NCI-H1694 treated with DMSO at 0.1 percent for 48 hours (cell line): ENCODE measurements at places on chromosomes 12 and 14.

DNA sequence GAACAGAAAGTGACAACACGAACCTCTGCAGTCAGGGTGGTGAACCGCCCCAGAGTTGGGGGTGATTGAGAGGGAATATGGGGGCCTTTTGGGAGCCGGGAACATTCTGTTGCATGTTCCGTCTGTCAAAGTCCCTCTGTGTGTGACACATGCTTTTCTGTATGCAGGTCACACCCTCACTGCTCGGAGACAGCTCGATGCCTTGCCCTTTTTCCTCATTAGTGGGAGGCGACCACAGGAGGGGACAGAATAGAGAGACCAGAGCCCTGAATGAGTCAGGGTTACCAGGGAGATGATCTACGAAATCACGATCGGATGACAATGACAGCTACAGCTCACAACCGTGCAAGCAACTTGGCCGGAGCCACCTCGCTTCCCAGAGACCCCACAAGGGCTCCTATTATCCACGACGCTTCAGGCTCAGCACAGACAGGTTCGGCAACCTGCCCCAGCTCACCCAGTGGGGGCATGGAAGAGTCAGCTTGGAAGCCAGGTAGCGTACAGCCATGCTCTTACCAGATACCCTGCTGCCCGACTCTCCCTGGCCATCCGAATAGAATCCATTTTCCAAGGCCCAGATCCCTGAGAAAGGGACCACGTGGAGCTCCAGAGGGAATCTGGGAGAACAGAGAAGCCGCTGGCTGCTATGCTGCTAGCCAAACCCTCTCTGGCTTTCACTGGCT, 38.8 kb downstream of the TESC start:
- no peak for DNase-seq

- no peak for DNase-seq
These were observed 142.5 kb downstream of the DPY19L2 start for GRCh38 chr12:63525831-63526230.

DNA sequence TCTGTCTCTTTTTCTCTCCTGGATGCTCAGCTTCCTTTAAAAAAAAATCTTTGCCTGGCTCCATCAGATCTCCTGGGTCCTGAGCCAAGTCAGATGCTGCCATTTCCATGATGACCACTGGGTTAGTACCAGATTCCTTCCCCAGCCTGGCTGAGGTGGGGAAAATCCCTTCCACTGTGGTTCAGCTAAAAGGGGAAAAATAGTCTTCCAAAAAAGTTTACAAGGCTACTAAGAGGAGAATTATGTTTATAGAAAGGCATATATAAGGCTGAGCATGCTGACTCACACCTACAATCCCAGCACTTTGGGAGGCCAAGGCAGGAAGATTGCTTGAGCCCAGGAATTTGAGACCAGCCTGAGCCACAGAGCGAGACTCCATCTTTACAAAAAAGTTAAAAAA, 28.4 kb upstream of the GAS2L3 start:
- no peak for DNase-seq

DNA sequence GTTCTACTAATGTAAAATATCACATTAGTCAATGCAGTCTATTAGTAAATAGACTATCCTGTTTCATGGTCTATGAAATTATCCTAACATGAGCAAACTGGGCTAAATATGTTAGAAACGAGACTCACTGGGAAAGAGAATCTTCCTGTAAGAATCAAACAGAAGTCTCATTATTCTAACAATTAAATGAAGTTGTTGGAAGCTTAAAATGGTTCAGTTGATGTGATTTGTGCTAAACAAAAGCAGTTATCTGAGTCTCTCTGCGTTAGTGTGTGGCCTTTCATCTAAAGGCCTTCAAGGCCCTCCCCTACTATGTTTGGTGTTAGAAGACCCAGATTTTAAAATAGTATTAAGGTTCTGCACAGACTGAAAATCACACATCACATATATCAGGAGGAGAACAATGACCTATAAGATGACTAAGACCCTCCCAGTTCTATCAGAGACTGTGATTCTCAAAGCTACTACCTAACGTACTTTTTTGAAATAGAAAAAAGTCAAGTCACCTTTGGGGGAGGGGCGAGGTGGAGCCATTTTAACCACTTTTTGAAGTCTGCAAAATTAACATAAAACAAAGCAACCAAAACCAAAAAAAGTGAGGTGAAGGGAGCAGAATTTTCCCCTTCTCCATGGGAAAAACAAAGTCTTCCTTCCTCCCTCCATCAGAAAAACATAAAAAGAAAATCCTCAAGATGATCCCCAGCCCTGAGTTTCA, 82.3 kb downstream of the DENND5B start:
- no peak for DNase-seq

DNA sequence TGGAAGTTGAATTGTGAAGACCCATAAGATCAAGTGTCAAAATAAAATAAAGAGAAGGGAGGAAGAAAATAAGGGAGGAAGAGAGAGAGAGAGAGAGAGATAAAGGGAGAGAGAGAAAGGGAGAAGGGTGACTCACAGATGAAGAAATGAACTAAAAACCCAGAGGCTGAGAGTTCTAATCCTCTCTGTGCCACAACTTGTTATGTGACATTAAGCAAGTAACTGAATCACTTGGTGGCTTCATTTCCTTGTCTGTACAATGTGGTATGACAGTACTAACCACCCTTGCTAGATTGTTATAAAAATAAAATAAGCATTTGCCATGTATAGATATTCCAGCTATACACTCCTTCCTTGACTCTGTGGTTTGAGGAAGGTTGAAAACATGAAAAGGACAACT, 189.0 kb upstream of the FRMD6 start:
- no peak for DNase-seq

DNA sequence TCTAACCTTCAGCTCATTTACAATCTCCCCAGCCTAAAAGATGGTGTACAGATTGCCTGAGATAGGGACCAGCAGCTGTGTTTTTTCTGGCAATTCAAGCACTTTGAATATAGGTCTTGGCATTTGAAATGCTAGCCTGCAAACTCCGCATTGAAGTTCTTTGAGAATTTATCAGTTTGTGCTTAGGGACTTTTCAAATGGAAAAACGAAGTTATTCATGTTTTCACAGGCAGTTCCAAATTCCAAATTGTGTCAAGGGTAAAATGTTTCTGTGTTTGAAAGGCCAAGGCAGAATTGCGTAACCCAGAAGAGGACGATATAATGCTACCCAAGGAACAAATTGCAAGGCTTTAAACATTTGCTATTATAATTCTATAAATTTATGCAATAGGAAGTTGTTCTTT, 168.9 kb upstream of the RASSF8 start:
- no peak for DNase-seq

DNA sequence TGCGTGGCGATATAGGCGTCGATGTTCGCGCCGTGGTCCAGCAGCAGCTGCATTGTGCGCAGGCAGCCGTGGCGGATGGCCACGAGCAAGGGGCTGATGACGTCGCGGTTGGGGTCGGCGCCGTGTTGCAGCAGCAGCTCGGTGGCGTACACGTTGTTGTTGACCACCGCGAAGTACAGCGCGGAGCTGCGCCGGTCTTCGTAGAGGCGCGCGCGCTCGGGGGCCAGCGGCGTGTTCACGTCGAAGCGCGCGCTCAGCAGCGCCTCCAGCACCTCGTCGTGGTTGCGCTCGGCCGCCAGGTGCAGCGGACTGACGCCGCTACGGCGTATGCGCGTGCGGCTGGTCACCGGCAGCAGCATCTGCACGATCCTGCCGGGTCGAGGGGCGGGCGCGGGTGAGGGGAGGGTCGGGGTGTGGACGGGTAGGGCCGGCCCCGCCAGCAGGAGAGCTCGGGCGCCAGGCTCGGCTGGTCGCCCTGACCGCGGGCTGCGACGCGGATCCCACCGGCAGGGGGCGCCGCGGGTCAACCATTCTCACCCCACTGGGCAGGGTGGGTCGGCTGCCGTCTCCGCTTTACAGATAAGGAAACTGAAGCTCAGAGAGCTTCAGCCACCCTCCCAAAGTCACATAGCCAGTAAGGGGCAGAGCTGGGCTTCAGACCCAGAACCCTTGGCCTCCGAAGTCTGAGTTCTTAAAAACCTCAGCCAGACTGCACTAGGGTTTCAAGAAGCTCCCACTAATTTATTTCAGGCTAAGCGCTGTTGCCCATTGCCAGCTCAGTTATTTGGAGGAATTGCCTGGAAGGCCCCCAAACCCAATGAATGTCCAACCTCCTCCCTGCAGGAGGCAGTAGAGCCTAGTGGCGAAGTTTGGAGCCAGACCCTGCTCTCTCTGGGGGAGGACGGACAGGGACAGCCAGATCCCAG, 12.4 kb downstream of the FAM181A start:
- peak; percentile 88 for DNase-seq

- no peak for DNase-seq
These were observed 35.9 kb upstream of the MED13L start for GRCh38 chr12:116313194-116313927.

DNA sequence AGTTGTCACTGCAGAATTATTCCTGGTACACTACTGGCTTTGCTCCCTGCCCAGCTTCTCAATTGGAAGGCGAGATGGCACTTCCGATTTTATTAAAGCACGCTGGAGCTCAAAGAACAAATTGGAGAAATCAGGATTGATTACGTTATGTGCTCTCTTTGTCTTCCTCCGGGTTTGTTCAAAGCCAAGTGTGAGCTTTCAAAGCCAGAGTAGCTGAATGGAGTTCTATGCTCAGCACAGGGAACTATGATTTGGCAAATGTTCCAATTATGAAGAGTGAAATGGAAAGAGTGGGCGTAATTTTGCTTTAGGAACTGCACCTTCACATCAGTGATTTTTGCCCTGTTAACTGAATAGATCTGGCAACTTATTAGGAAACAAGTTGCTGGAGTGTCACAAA, 72.4 kb downstream of the FLRT2 start:
- no peak for DNase-seq

- DNase-seq = no peak
These were observed 179.2 kb downstream of the CCDC91 start for GRCh38 chr12:28369483-28369882.

DNA sequence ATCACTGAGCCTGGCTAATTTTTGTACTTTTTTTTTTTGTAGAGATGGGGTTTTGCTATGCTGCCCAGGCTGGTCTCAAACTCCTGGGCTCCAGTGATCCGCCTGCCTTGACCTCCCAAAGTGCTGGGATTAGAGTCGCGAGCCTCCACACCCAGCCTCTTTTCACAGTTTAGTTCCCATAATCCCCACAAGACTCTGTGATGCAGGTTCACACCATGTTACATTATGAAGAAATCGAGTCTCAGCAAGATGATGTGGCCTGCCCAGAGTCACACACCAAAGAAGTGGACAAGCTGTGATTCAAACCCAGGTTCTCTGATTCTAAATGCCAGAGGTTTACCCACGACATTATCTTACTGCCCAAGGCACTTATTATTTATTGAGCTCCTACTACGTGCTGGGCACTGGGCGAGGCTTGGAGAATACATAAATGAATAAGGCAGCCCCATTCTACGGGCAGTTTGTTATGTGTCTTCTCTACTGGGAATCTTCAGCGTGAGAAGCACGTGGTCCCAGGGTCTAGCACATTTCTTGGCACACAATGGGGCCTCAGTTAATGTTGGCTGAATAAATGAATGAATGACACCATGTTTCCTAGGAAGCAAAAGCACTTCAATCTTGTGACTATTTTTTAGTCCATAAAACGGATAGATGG, 23.5 kb upstream of the OASL start:
- DNase-seq = no peak

GRCh38 chr14:92945959-92946846, 23.3 kb downstream of the CHGA start:
- no peak for DNase-seq

DNA sequence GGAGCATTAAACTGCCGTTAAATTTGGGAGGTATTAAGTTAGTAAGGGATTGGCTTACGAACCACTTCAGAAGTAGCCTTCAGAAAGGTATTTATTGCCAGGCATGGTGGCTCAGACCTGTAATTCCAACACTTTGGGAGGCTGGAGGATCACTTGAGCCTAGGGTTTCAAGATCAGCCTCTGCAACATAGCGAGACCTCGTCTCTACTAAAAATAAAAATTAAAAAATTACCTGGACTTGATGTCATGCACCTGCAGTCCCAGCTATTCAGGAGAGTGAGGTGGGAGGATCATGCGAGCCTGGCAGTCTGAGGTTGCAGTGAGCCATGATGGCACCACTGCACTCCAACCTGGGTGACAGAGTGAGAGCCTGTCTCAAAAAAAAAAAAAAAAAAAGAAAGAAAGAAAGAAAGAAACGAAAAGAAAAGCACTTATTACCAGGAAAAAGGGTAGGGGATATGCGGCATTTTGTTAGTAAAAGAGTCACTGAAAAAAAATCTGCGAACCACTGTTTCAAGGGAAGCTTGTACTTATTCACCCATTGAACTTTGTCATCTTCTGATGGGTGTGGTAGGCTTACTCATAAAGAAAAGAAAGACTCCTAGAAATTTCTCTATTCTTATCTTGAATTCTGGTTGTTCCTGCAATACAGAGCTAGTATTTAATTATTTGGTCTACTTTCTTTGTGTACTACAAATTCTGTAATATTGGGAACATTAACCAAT, 33.6 kb upstream of the PLEKHA5 start:
- DNase-seq = no peak
